Progenitor cell of endocrine pancreas (in vitro differentiated cells): ENCODE measurements at places on chromosomes 7 and 10.

DNA sequence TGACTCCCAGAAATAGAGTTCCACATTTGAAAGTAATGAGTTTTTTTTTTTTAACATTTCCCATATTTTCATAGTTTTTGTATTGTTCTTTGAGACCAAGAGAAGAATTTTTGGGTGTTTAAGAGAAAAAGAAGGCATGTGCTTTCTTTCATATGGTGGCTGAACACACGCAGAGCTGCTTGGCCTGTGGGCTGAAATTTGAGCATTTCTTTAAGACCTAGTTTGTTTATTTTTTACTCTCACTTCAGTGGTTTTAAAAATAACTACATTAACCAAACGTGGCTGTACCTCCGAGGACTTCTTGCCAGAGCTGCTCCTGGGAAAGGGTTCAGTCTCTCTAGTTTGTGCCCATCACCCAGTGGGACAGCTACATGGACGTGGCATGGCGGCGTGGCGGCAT is 58.3 kb downstream of the INPP5A start:
- peaks cover 6% of the 10 kb centered on the region for H3K4me1 ChIP-seq
- no peak for DNase-seq
- no peak overlapping the region for H3K27ac ChIP-seq
- peaks cover 16% of the 10 kb centered on the region for H3K36me3 ChIP-seq
- no peak overlapping the region for H3K4me3 ChIP-seq
- H3K27me3 ChIP-seq = no peaks in the 10 kb centered on the region

DNA sequence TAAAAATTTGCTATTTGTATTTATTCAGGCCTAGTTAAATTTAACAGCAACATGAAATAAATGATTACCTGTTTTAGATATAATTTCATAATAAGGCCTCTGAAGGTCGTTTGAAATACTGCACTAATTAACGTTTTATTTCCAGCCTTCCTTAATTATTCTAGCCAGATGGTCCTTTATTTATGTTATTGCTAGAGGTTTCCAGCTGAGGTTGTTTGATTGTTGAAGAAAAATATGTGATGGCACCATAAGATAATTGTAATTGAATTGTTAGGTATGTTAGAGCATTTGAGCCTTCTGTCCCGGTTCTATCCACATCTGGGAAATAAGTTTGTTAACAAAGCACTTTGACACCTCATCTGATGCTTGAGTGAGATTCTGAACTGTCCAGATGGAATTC is 556.1 kb downstream of the ATRNL1 start:
- peaks cover 7% of the 10 kb centered on the region for H3K4me1 ChIP-seq
- no peak overlapping the region for H3K27ac ChIP-seq
- no peak for DNase-seq
- no peaks in the 10 kb centered on the region for H3K27me3 ChIP-seq

DNA sequence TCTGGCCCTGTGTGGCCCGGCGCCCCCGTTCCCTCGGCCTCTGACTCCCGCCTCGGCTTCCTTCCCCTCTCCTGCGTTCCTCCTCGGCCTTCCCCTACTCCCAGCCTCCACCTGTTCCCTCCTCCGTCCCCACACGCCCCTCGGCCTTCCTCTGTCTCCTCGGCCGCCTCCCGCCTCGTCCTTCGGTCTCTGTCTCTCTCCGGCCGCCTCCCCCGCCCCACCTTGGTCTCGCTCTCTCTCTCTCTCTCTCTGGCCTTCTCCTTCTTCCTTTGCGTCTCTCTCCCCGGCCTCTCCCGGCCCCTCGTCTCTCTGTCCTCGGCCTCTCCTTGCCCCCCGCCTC is 588 bp downstream of the GET4 start:
- no peak for DNase-seq
- peak overlapping the region; percentile 94 for H3K27ac ChIP-seq
- H3K4me3 ChIP-seq = peak overlapping the region; percentile 85
- peaks cover 12% of the 10 kb centered on the region for H3K4me1 ChIP-seq

DNA sequence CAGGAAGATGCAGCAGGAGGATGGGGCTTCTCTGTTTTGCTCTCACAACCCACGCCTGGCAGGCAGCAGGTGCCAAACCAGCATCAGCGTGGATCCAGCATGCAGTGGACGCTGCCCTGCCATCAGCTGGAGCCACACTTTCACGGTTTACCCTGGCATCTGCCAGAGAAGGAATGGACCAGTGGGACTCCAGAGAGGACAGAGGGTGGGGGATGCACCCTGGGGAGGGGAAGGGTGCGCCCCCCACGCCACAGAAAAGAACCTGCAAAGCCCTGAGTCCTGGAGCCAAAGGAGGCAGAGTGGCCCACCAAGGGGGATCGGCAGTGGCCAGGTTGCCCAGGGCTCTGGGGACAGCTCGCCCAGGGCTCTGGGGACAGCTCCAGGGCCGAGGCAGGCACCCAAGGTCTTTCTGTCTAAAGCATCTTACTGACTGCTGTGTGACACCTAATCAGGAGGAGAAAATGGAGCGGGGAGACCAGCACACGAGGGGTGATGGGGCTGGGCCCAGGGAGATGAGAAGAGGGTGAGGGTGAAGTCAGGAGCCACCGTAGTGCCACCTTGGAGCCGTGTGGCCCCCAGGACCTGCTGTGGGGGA is 225.1 kb downstream of the DNAJB6 start:
- no peaks in the 10 kb centered on the region for H3K4me1 ChIP-seq
- no peak for DNase-seq
- H3K4me3 ChIP-seq = no peak overlapping the region
- H3K27me3 ChIP-seq = no peaks in the 10 kb centered on the region

- peaks cover 10% of the 10 kb centered on the region for H3K4me1 ChIP-seq
- no peak for DNase-seq
- no peaks in the 10 kb centered on the region for H3K27me3 ChIP-seq
- H3K4me3 ChIP-seq = no peak overlapping the region
- H3K27ac ChIP-seq = no peak overlapping the region
These were observed 209.8 kb upstream of the SEMA3D start for GRCh38 chr7:85396676-85397075.

DNA sequence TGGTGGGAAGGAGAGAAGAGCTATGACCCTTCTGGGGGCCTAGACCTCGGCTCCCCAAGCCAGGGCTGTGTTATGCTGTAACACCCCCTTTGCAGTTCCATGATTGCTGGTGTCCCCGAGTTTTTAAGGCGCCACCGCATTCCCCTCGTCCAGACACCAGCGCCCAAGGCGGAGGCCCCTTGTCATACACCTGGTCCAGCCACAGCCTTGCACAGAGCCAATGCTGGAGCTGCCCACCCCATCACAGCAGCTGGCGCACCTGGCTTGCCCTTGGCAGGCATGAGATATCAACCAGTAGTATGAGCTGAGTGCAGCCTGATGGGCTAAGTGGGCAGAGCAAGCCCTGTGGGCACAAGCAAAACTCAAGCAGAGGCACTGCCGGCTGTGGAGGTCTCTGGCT is 209.4 kb downstream of the SORCS1 start:
- peaks cover 2% of the 10 kb centered on the region for H3K4me1 ChIP-seq
- no peak for DNase-seq
- H3K27ac ChIP-seq = no peak overlapping the region
- no peak overlapping the region for H3K4me3 ChIP-seq
- no peaks in the 10 kb centered on the region for H3K36me3 ChIP-seq
